ENCODE measurements at places on chromosomes 1 and 21.

DNA sequence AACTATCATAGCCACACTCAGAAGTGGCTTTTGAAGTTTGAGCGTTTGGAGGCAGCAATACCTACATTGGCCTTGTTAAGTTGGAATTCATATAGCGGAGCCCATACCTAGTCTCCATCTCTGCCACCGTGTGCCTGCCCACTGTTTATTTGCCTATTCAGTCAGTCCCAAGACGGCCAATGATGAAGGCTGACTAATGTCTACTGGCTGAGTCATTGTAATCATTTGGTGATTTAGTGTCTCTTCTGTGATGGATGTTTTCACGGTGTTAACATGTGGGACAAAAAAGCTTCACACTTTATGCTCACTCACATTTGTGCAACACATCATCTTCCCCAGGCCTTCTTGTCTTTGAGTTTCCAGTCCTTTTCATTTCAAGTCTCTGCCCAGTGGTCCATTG lies 92.6 kb upstream of the PBX1 start:
- no peak for DNase-seq

DNA sequence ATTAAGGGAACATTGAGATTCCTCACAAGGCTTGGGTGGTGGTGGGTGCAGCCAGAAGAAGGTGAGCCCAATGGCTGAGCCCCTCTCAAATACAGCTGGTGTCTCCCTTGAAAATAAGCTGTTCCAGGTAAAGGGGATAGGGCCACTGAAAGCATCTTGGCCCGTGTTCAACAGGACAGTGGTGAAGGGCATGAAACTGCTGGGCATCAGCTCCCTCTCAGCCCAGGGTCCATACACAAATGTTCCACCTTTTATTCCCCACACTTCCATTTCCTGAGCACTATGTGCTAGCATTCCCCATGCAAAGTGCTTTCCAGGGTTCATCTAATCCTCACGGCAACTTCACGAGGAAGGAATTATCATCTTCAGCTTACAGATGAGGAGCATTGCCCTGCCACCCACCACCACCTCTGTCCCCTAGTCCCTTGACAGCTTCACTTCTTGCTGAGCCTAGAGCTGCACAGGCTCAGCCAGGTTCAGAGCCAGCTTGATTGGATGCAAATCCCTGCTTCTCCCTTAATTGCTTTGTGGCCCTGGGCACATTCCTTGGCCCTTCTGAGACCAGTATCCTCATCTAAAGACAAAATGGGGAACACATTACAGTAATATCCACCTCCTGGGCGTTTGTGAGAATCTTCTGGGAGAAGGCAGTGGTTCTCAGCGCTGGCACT lies 9.6 kb downstream of the TAGLN2 start:
- no peak for DNase-seq

DNA sequence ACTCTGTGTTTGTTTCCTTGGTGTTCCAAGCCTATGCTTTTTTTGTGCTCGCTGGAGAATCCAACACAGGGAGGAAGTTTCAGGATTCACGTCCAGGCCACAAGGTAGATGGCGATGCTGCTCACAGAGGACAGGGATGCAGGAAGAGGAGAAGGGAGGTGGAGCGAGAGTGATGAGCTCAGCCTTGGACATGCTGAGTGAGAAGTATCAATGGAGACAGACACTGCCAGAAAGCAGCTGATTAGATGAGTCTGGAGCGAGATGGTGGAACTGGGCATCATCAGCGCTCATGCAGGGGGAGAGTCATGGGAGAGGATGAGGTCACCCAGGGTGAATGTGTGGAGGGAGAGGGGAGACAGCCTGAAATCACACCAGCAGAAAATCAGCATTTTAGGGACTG lies 110.0 kb downstream of the GLUL start:
- DNase-seq: no peak

- no peak for DNase-seq
Observed at GRCh38 chr1:204404629-204405028, 7.0 kb downstream of the PPP1R15B start.

DNA sequence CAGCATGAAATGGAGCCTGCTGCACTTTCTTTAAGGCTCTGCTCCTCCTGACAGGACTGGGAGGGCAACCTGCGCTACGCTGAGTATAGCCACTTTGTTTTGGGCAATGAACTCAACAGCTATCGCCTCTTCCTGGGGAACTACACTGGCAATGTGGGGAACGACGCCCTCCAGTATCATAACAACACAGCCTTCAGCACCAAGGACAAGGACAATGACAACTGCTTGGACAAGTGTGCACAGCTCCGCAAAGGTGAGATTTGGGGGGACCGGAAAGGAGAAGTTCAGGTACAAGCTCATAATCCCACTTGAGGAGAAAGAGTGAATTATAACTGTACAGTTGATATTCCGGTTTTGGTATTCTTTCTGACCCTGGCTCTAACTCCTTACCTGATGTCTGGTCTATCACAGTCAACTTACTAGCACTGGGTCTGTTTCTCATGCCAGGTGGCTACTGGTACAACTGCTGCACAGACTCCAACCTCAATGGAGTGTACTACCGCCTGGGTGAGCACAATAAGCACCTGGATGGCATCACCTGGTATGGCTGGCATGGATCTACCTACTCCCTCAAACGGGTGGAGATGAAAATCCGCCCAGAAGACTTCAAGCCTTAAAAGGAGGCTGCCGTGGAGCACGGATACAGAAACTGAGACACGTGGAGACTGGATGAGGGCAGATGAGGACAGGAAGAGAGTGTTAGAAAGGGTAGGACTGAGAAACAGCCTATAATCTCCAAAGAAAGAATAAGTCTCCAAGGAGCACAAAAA lies 5.4 kb downstream of the ANGPTL7 start:
- no peak for DNase-seq

GRCh38 chr1:6188466-6188865 lies 8.3 kb upstream of the CHD5 start:
- DNase-seq: no peak

- DNase-seq: no peak
Observed at GRCh38 chr1:85602571-85602970, 22.0 kb downstream of the CCN1 start.

DNA sequence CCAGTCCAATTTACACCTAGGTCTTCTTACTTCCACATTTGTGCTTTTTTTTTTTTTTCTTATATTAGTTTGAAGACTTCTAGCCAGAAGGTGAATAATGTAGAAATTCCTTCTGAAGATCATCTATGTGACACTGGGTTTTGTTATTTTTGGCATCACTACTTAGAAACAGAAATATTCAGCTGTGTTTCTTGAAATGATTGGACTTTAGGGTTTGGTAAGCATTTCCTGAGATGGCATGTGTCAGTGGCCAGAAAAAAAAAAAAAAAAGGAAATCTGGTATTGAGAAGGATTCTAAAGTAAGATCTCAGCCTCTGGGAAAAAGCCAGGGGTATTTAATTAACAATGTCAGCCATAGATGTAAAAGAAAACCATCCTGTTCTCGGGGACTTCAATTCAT lies 43.4 kb upstream of the LRRC8C start:
- no peak for DNase-seq

- DNase-seq: peak; percentile 15
Observed at GRCh38 chr1:8862528-8862927, 16.0 kb downstream of the ENO1 start.

DNA sequence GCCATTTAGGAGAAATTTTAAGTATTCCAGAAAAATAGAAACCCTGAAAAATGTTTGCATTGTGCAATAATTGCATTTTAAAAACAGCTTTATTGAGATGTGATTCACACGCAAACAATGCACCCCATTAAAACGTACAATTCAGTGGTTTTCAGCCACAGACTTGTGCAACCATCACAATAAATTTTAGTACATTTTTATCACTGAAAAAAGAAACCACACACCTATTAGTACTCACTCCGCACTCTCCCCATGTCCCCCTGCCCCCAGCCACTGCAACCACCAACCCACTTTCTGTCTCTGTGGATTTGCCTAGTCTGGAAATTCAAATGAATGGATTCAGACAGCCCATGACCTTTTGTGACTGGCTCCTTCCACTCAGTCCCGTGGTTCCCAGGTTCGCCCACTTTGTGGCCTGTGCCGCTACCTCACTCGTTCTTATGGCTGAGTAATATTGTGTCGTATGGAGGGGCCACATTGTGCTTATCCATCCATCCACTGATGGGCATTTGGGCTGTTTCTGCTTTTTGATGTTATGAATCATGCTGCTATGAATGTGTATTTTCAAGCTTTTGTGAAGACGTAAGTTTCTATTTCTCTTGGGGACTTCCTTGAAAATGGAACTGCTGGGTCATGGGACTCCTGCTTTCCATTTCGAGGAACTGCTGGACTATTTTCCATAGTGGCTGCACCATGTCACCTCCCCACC lies 147.7 kb upstream of the ARHGEF16 start:
- no peak for DNase-seq

DNA sequence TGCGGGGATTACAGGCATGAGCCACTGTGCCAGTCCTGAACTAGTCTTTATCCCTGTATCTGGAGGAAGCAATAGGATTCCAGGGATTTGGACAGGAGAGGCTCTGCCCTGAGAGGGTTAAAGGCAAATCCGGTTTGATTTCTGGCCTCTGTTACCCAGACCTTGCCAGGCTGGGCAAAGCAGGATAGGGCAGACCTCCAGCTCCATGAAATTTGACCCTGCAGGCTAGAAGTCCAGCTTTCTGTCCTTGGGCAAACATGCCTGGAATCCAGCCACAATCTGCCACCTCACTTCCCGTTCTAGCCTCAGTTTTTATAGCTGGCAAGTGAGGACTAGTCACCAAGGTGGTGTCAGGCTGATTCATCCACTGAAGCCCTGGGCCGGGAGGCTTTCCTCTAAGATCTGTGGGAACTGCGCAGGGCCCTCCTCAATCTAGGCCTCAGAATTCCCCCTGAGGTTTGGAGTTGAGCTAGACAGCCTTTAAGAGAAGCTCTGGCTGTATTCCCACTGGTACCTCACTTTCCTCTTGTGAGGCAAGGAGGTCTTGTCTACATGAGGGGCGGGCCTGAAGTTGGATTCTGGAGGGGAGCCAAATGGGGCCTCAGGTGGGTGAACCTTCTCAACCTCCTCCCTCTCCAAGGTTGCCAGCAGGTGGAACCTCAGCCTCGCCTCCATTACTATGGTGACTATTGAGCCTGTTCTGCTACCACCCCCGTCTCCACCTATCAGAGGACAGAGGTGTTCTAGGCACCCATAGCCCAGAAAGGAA lies 7.0 kb upstream of the P3R3URF start:
- no peak for DNase-seq

- no peak for DNase-seq
Observed at GRCh38 chr1:204663644-204664383, 21.7 kb downstream of the LRRN2 start.

- no peak for DNase-seq
Observed at GRCh38 chr1:210291786-210292230, 36.9 kb upstream of the HHAT start.

- DNase-seq: no peak
Observed at GRCh38 chr1:50526431-50526830, 103.2 kb upstream of the DMRTA2 start.

DNA sequence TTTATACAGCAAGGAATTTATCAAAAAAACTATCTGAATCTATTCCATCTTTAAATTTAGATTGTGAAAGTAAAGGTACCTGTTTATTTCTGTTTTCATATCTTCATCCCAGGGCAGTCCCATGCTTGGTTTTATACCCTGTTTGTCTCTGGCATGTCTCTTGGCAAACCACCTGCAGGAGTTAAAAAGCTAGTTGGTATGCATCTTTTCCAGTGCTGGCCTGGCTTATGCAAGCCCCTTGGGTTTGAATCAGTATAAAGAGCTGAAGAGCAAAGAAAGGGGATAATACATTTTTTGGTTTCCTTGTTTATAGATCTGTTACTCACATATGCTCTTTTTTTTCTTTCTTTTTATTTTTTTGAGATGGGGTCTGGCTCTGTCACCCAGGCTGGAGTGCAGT lies 37.8 kb downstream of the LRRC8C start:
- DNase-seq: no peak

DNA sequence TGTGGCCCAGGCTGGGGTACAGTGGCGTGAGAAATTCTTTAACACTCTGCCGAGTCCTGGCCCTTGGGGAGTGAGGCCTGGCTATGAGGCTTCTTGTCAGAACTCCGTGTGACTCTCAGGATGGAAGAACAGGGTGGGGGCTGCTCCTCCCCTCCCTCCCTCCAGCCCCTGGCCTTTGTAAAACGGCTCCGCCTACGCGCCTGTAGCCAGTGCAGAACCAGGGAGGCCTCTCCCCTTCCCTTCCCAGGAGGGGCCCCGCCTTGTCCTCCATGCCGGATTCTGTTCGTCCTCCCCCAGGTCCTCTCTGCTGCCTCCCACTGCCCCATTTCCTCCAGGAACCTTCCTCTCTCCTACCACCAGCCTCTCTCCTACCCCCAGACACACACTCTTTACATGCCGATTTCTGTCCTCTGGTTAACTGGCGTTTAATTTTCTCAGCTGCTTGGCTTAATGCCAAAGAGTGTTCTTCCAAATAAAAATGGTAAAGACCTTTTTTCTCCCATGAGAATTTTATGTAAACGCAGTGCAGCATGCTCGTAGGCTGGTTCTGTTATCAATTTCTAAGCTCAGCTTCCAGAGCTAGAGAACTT lies 21.0 kb downstream of the PDE9A start:
- DNase-seq: no peak

GRCh38 chr1:218330043-218330623 lies 15.0 kb upstream of the TGFB2 start:
- DNase-seq: no peak

DNA sequence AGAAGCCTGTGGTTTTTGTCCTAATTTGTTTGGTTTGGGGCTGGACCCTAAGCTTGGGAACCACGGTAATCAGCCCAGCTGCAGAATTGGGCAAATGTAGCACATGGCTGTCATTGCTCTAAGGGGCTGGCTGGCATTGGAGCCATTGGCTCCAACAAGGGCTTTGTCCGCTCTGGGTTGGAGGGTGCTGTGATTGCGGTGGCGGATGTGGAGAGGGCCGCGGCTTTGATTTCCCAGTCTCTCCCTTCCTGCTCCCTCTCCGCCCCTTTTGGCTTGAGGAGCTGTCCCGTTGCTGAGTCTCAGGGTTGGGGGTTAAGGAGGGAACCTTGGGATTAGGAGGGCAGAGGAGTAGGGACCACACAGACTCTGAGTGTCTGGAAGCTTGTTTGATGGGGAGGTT lies 91.7 kb upstream of the CD34 start:
- DNase-seq: no peak

GRCh38 chr1:186882372-186883134 lies 53.8 kb downstream of the PLA2G4A start:
- DNase-seq: no peak

- no peak for DNase-seq
Observed at GRCh38 chr1:198878566-198878965, 239.7 kb downstream of the PTPRC start.

DNA sequence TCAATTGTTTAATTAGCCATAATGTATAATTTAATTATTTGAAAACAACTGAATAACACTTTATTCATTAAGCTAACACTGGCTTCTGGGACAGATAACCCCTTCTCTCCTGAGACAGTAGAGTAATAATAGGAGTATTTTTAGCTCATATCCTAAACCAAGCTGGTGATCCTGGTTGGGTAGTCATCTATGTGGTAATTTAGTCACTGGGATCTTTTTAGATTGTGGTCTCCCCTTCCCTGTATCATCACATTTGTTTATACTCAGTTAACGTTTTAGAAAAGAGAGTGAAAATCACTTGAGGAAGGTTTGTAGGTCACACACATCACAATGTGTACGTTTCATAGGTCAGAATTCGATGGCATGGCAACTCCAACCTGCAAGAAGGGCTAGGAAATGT lies 1356.6 kb upstream of the ADGRL2 start:
- DNase-seq: no peak

GRCh38 chr1:212256369-212256768 lies 28.8 kb upstream of the PPP2R5A start:
- no peak for DNase-seq

- DNase-seq: no peak
Observed at GRCh38 chr1:84581648-84582047, 7.4 kb upstream of the CTBS start.

Data from activated CD8-positive, alpha-beta memory T cell treated with anti-CD3 and anti-CD28 coated beads for 1 hour (primary cell).